ENCODE measurements at places on chromosomes 12 and 14. TPM values are rescaled to one million over a fixed set of nuclear protein-coding genes. Genes with fewer than 3 reads are reported as not detected.

The TRHDE gene
- under 0.01 TPM for total RNA-seq

The GPR135 gene
- total RNA-seq = 2.3 TPM

The EML5 gene
- under 0.01 TPM for total RNA-seq

The MAP1LC3B2 gene
- total RNA-seq = 0.86 TPM

The NRIP2 gene
- total RNA-seq = not detected

The HOXC10 gene
- total RNA-seq = not detected

The IL22 gene
- not detected for total RNA-seq

The LGR5 gene
- total RNA-seq = not detected

The CLEC12A gene
- total RNA-seq = not detected

Data from vein endothelial cell (primary cell).